ENCODE measurements at places on chromosomes 16 and 17. TPM values are rescaled to one million over a fixed set of nuclear protein-coding genes. Genes with fewer than 3 reads are reported as not detected.
A peak's percentile ranks its signal among the peaks of the same experiment; 100 is the strongest.

DNA sequence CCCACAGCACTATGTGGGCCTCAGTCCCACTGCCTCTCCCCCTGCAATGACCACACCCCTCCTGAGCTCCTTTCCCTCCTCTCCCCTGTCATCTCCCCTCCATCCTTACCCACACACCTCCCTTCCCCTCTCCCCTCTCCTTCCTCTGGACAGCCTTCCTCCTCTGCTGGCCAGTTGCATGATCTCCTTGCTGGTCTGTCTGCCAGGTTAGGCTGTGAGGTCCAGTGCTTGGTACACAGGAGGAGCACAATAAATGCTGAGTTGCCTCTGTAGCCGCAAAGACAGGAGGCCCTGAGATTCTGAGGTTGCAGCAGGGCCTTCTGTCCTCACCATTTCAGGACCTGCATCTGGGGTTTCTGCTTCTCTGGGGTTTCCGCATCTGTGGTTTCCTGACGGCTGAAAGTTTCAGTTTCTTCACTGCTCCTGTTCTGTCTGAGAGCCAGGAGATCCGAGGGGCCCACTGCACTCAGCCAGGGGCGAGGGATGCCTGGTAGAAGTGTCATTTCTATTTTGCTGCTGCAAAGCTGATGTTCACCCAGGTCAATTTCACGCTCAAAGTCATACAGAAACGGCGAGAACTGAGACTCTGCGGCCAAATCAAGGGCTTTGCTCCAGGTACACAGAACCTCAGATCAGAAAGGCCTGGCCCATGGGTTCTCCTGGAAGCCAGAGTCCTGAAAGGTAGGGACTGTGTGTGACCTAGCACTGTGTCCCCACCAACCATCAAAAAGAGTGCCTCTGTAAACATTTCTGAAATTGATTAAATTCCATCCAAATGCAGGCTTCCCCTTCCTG, 4.6 kb upstream of the SLC12A3 start:
- no peak for DNase-seq

DNA sequence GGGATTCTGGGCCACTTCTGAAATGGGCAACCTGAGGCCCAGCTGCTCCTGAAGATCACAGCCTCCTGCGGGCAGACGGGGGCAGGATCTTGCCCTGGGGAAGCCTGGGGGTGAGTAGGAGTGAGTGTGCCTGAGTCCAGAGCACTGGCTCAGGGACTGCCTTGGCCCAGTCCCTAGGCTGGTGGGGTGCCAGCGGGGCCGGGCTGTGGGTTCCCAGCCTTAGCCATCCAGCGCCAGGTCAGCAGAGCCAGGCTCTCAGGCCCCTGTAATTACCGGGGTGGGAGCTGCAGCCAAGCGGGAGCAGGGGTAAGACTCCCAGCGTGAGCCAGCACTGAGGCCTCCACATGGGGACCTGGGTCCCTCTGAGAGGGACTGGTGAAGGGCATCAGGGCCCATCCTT, 8.2 kb downstream of the SPNS2 start:
- no peak for DNase-seq

DNA sequence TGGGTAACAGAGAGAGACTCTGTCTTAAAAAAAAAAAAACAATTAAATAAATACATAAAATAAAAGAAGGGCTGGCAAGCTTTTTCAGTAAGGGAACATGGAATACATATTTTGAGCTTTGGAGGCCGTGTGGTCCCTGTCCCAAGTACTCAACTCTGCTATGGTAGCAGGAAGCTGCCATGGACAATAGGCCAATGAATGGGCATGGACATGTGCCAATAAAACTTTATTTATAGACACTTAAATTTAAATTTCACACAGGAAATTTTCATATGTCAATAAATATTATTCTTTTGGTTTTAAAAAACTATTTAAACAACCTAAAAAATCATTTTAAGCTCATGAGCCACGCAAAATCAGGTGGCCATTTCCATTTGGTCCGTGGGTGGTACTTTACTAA, 3.8 kb downstream of the OTOA start:
- no peak for DNase-seq

DNA sequence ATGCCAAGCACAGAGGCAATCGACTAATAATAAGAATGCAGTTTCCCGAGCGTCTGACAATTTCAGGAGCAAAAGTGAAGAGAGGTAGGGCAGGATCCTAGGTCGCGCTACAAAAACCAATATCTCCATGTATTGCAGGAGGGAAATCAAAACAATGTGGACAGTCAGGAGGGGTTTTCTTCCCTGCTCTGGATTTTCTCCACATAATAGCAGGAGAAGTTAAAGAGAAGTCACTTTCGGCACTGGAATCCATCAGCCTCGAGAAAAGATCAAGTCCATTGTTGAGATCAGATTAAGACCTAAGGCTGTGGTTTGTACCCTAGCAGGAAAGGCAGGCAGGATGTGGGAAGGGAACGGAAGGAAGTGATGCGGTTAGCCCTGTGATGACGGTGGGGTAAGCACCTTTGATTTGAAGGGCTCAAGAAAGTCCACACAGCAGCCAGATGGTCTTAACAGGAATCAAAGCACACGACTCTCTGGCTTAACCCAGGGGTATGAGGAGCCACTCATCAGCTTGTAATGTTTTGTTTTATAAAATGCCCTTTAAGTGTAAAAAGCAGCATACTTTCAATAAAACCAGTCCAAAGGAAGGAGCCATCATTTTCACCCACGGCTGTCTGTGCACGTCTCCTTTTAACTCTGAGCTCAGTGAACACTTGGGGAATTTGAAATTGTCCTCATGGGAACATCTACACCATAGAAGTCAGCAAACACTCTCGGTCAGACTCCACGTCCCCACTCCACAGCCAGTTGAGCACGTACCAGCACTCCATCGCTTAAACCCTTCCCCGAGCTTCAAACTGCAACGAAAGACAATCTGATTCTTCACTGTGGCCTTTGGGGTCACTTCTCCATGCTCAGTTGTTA, 15.8 kb upstream of the AKTIP start:
- DNase-seq: no peak

GRCh38 chr17:68961214-68961882, 6.2 kb upstream of the ABCA8 start:
- no peak for DNase-seq

- DNase-seq: peak; percentile 29
Observed at GRCh38 chr16:72013389-72013788, 4.8 kb downstream of the DHODH start.

The PPP1R27 gene
- not detected for total RNA-seq

The OTOP2 gene
- 0.16 TPM for total RNA-seq

The KCNH6 gene
- 0.33 TPM for total RNA-seq

Measured in hepatocyte (in vitro differentiated cells).